ENCODE measurements at places on chromosomes 13 and 19.

DNA sequence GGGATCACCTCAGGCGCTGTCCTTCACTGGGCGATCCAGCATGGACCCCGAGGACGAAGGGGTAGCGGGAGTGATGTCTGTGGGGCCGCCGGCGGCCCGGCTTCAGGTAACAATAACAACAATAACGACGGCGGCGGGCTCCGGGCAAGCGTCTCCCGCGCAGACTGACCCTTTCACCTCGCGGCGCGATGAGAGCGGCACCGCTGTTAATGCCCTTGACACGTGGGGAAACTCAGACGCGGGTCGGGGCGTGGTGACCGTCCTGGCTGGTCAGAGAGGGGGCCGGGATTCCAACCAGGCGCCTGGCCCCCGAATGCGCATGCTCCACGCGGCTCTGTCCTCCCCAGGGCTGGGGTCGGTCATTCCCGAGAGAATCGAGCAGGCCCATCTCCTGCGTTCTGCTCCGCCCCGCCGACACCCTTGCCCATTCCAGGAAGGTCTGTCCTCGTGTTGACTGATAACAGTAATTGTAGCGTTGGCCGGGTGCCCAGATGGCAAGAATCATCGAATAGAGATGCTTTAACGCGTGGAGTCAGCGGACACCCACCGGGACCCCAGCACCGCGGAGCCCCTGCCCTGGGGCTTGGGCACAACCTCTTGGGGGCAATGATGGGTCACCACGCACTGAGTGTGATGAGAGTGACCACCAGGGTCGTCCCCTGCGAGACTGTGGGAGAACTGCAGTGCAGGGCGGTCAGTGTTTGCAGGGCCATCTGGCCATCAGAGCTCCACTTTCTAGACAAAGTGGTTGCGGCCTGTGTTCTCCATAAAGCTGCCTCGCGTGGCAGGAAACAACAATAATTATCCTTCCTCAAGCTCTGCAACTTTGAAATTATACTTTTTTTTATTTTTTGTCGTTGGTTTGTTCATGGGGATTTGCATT, 528 bp downstream of the ZNF8 start:
- peak; percentile 16 for DNase-seq

DNA sequence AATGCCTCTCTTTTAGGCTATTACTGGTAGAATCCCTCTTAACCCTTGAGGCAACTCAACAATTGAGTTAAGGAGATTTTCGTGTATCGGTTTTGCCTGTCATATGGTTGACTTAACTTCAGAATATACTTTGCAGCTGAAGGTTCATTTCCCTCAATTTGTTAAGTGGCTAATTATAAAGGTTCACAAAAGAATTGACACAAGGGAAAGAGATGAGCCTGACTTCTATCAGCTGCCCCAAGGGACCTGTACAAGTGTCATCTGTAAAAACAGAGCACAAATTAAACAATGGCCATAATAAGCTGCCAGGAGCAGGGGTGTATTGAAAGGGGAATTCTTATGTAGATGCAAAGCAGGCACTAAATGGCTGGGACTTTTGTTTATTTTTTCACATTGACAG, 334.8 kb upstream of the OBI1 start:
- no peak for DNase-seq

DNA sequence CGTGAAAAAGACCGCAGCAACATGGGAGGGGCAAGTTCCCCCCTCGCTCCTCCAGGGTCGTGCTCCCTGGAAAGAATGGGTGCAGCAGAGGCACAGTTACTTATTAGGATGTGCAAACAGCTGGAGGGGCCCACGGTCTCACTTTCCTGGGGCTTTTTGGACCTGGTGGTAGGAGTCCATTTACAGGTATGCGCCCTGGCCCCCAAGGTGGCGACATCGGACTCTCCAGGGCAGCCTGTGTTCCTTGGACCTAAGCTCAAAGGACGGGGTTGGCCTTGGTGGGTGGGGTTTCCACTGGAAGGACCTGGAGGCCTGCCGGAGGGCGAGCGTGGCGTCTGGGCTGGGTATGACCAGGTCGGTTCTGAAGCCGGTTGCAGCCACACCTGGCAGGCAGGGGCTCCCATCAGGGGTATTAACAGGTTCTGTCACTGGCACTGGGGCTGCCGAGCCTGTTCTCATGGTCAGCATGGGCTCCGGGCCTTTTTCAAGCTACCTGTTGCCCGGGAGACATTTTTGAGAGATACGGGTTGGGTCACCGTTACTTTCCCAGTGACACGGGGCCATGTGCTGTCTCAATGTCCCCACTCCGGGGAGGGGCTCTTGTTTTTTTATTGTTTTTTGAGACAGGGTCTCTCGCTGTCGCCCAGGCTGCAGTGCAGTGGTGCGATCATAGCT, 5.9 kb downstream of the ZFR2 start:
- DNase-seq = no peak

DNA sequence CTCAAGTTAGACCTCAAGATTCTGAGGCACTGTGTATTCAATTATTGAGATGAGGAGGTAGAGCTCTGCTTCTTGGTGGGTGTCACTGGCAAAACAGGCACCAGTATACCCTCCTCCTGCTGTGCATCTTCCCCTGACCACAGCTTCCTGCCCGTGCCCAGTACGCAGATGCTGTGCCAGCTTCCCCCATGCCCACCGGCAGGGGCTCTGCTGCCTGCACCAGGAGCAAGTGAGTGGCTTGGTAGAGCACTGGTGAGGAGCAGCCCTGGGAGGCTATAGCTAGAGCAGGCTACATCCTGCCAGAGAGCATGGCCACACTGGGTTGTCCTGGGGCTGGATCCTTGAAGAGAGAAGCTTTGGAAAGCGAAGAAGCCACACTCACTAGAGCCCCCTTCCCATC, 21.0 kb upstream of the RNF17 start:
- no peak for DNase-seq

DNA sequence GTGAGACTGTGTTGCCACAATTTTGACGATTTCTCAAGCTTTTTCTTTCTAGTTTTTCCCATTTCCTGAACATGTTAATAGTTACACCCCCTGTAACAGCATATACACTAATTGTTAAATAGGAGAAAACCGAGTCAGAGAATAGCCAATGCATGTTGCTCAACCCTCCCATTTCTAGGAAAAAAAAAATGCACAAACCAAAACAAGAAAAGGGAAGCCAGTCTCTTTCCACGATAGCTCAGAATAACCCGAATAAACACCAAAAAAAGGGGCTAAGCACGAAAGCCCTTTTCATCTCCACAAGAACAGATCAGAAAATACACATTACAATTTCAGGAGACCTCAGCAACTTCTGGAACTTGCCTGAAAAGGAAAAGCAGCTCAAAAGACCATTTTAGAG, 16.3 kb downstream of the LATS2 start:
- no peak for DNase-seq

DNA sequence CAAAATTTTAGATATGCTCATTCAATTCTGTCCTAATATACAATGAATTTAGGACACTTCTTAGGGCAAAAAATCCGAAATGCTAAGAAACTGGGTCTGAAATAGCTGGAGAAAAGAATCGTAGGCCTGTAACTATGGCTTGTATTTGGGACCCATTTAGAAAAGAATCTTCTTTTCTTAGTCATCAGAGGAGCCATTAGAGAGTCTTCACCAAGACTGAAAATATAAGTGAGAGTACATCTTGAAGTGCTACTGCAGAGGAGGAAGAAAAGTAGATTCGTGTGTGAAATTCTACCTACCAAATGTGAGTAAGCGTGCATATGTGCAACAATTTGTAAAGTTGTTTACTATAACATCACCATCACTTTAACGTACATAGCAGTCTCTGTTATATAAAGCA, 8.8 kb upstream of the DACH1 start:
- no peak for DNase-seq

DNA sequence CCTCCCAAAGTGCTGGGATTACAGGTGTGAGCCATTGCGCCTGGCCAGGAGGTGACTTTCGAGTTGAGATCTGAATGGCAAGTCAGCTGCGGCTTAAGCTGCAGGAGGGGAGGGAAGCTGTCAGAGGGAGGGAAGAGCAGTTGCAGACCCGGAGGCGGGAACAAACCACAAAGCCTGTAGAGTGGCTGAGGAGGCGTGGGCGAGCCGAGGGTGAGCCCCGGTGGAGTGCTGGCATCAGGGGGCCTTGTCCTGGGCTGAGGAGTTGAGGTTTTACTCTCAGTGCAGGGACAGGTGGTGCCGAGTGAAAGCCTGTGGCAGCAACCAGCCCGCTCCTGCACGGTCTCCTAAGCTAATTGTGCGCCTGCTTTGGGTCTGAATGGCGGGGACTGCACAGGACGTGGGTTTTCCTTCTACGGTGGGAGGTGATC, 24.2 kb downstream of the PPP1R37 start:
- no peak for DNase-seq

All from stimulated activated CD8-positive, alpha-beta memory T cell treated with anti-CD3 and anti-CD28 coated beads, Interleukin-2, amount 100 ng/mL, for 1 hour (primary cell).